ENCODE measurements at places on chromosomes 6 and 20.

GRCh38 chr6:16057446-16057845, 71.4 kb upstream of the MYLIP start:
- DNase-seq, result peak; percentile 24

DNA sequence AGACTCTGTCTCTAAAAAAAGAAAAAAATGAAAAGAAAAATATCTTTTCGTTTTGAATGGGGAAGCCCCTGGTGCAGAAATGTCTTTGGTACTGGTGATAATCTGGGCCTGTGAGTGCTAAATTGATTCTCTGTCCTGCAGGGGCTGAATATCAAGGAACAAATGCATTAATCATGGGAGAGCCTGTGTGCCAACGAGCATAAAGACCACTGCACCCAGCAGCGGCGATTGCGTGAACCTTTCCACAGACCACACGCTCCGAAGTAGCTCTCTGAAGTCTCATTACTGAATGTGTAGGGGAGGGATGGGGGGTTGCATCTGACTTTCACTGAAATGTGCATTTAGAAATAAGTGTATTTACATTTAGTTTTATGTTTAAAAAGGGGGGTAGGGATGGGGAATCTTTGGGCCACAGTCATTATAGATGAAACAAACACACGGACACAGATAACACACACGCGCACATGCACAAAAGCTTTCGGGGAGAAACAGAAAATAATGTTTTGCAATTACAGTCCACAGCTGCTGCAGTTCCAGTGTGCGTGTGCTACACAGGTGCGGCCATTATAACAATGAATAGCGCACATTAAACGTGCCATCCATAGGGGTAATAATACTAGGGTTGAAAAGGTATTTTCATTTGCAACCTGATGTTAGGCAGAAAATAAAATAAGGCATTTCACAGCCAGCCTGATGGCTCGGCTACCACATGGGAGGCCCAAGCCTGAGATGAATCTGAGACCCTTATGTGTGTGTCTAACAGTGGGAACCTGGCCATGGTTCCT, 154.0 kb downstream of the MBOAT1 start:
- DNase-seq, result no peak

DNA sequence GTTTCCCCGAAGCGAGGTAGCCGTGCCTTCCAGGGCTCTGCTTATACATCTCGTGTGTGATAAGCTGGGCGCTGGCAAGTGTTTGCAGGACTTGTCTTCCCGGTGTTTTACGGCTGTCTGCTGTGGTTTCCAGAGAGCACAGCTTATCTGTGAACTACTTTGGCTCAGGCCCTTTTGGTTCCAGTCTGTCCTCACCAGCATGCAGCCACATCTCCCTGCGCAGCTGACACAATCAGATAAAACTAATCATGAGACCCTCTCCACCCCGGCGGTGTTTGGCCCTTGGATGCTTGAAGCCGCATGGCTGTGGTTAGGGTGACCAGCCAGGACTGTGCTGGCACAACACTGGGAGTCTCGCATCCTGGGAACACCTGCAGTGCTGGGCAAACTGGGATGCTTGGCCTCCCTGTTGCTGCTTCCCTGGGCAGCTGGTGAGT, 241.8 kb upstream of the FOXQ1 start:
- no peak for DNase-seq

DNA sequence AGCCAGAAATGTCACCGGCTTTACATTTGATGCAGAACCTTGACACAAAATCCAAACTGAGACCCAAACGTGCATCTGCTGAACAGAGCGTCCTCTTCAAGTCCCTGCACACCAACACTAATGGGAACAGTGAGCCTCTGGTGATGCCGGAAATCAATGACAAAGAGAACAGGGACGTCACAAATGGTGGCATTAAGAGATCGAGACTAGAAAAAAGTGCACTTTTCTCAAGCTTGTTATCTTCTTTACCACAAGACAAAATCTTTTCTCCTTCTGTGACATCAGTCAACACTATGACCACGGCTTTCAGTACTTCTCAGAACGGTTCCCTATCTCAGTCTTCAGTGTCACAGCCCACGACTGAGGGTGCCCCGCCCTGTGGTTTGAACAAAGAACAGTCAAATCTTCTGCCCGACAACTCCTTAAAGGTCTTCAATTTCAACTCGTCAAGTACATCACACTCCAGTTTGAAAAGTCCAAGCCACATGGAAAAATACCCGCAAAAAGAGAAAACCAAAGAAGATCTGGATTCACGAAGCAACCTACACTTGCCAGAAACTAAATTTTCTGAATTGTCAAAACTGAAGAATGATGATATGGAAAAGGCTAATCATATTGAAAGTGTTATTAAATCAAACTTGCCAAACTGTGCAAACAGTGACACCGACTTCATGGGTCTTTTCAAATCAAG, 108.4 kb downstream of the RTN4IP1 start:
- no peak for DNase-seq

GRCh38 chr6:19332806-19333460, 504.2 kb upstream of the ID4 start:
- DNase-seq, result no peak

- DNase-seq, result no peak
These were observed 69.3 kb downstream of the PTPN1 start for GRCh38 chr20:50579511-50579910.
